ENCODE measurements at places on chromosomes 2 and 18. TPM values are rescaled to one million over a fixed set of nuclear protein-coding genes. Genes with fewer than 3 reads are reported as not detected.

Gene LRRFIP1
- total RNA-seq, result 27.7 TPM

GRCh38 chr2:129436809-129437208 lies 542.7 kb upstream of the RAB6C start:
- no peak for DNase-seq

Gene EML6
- total RNA-seq, result 5.3 TPM

GRCh38 chr2:181954538-181954883 lies 31.1 kb upstream of the PPP1R1C start:
- no peak for DNase-seq

Gene MOCOS
- total RNA-seq, result 0.41 TPM

Measured in frontal cortex (tissue), 4 donors.